ENCODE measurements at places on chromosomes 7 and 10.

GRCh38 chr7:140418653-140419052 is 14.8 kb downstream of the RAB19 start:
- DNase-seq, result no peak

GRCh38 chr7:1971946-1972654 is 260.6 kb downstream of the MAD1L1 start:
- no peak for DNase-seq

DNA sequence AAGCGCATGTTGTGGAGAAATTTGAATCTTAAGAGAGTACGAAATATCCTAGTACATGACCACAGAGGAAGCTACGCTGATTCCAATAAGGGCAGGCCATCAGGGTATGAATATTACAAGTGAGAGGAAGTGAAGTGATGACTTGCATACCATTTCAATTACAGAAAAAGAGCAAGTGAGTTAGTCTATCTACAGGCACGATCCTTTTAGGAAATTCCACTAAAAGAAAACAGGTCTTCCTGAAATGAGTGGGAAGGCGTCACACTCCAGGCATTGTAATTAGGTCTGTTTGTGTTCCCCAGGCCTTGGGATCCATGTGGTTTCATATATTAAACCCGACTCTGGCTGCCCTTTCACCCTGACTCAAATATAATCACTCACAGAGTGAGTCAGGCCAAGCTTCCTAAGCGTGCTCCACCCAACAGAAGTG is 152.5 kb downstream of the SEMA3A start:
- DNase-seq, result no peak

DNA sequence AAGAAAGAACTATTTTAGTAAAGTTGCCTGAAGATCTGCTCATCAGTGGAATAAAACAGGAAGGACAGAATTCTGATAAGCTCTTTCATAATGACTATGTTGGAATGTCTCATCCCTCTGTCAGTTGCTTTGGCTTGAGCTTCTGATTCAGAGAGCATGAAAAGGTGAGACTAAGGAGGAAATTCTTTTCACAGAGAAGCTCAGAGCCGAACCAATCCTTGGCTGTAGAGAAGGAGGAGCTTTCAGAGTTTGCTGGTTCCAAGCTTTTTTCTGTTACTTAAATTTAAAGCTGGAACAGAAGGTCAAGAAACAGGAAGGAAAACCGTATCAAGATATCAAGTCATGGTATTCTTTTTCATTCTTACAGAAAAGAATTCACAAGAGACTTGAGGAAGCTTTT is 24.0 kb downstream of the GSTO2 start:
- no peak for DNase-seq

GRCh38 chr7:135178364-135178763 is 7.9 kb upstream of the CYREN start:
- DNase-seq, result no peak

DNA sequence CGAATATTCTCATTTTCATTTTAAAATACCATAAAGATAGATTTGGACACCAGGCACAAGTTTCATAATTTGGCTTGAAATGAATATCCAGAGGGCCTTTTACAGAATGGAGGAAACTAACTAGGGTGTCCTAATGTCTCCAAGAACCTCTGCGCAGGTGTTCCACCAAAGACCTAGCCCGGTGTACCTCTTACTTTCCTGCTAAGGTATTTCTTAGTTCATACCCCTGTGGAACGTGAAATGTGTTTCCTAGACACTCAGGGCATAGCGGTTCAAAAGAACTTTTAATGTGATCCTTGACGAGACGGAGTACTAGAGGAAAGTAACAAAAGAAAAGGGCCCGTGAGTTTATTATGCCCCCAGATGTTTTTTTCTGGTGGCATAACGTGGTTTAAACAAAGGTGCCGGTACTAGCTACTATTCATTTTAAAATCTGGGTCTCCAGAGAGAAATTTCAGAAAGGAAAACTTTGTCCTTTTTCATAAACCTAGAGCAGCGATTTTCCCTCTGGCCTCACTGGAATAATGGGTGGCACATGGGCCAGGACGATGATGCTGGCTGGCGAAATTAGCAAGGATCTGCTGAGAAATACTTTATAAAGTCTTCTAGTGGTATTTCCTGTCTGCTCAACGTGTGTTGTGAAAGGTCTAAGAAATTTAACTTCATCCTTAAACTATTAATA is 1.4 kb downstream of the APBB1IP start:
- no peak for DNase-seq

DNA sequence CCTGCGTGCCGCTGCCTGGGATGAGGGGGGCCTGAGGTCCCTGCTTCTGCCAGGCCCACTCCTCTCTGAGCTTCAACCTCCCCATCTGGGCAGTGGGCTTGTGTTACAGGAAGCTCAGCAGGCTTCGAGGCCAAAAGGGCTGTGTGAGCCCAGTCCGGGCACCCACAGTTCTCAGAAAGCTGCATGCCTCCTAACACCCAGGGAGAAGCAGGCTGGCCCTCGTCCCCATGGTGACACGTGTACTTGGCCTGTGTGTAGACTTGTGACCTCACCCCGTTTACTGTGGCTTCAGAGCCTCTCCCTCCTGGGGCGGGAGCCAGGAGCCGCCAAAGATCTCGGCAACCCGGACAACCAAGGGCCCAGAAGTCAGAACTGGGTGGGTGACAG is 2.2 kb upstream of the GRIFIN start:
- no peak for DNase-seq

GRCh38 chr7:66352071-66352470 is 146.9 kb downstream of the TPST1 start:
- no peak for DNase-seq

DNA sequence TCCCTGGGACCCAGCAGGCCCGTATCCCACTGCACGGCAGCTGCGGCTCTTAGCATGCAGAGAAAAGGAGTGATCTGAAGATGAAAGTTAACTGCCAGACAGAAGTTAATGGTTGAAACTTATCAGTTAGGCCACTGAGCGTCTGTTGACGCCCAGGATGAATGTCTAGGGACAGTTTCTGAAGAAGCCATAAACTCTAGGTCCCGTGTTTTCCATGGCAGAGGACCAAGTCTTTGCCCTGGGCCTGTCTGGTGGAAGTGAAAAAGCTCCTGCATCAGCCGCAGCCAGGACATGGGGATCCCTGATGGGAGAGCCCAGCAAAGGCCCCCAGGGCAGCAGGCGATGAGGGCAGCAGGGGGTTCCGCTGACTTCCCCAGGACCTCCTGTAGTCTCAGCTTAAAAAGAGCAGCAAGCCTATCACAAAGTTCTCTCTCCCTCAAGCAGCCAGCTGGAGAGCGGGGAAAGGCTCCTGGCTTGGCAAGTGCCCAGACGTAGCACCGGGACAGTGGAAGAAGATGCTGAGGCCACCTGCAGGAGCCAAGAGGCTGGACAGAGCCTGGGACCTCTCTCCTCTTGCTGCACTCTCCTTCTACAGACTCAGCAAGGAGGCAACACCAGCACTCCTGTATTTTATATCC is 79.6 kb downstream of the TNS3 start:
- no peak for DNase-seq

- no peak for DNase-seq
Measured at GRCh38 chr7:79347351-79347750, 106.1 kb downstream of the MAGI2 start.

DNA sequence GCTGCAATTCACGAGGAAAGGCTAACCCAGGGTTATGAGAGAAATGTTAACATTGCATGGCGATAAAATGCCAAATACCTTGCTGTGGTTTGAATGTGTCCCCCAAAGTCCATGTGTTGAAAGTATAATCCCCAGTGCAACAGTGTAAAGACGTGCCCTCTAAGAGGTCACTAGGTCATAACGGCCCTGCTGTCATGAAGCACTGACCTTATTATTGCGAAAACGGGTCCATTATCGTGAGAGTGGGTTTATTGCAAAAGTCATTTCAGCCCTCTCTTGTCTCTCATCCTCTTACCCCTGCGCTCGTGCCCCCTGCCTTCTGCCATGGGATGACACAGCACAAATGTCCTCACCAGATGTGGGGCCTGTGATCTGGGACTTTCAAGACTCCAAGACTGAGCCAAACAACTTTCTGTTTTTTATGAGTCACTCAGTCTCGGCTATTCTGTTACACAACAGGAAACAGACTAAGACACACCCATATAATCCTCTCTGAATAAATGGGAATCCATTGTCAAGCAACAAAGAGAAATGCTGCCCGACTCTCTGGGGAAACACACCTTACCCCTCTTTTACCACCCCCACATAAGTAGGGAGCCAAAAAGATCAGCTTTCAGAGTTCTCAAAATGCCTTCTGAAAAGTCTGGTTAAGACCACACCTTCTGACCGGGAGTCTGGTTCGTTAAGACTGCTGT is 73.1 kb upstream of the UCN3 start:
- no peak for DNase-seq

DNA sequence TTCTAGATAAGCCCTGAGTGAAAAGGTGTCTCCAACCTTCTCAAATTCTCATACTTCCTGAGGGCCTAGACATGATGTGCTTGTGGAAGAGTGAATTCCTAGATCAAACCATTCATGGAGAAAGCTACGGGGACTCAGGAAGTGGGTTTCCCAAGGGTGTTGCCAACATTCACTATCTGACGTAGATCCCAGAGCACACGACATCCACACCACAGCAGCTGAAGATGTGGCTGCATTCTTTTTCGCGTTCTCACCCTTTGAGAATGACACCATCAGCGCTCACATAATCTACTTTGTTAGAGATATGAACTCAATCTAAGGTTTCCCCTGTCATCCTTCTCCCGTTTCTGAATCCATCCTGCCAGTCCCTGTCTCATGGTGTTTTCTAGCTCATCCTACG is 290.8 kb downstream of the DNAJB6 start:
- DNase-seq, result no peak

DNA sequence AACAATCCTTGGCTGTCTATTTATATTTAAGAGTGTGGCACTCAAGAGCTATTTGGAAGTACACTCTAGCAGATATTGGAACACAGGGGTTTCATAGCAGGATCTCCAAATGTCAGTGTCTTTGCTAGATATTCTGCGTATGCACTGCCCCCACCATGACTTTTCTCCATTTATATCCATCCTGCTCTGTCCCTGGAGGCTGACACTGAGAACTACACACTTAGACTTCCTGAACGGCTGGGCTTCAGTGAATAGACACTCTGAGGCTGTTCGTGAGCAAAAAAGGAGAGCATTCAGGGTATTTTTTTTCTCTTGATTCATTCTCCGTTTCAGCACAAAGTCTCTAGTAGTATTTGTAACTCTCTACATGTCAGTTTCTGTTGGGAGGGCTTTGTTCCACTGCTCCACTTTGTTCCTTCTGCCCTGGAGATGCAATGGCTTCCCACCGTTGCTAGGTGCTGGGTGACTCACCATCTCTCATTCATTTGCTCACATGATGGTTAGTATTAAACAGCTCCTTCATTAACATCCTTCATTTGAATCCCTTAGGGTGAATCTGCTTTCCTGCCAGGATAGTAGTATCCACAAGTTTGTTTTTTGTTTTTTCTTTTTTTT is 155.9 kb upstream of the SLC13A1 start:
- DNase-seq, result no peak

DNA sequence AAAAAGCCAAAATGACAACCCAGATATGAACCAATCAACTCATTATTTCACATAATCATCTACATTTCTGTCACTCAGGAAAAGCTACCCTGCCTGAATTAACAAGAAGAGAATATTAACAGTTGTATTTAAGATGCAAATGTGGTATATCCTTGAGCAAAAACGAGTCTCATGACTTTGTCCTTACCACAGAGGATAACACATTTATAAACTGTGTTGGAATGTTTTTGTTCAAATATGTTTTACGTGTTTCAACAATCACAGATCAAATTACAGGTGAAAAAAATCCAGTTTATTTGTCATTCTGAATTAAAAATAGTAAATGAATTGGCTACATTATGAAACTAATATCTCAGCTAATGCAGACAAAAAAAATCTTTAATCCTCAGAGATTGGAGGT is 34.6 kb downstream of the CHCHD3 start:
- DNase-seq, result no peak

GRCh38 chr10:130728531-130729215 is 582.8 kb downstream of the TCERG1L start:
- no peak for DNase-seq

- DNase-seq, result no peak
Measured at GRCh38 chr10:24597426-24597825, 126.3 kb downstream of the ARHGAP21 start.

GRCh38 chr10:59905066-59905730 is 1.2 kb downstream of the CCDC6 start:
- no peak for DNase-seq

DNA sequence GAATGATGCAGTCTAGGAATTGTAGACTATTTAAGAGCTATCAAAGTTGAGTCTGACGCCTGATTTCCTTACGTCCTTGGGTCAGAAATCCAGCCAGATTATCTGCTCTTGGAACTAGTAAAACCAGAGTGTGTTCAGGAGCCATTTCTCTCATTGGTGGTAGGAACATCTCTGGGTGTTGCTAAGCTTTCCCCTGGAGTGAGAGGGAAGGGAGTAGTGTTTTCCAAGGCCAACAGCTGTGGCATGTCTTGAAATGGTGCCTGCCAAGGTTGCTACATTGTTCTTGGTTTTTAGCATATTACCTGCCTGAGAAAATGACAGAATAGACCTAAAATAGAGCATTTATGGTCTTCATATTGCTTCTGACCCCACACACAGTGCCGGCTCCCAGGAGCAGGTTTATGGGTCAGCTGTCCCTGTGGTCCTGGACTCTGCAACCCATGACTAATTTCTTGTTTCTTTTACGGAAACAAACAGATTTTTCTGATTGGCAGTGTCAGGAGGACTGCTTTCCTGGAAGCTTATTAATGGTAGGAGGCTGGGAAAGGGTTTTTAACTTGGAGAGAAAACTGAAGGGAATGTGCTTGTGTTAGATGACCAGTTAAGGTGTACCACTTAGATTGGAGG is 17.5 kb downstream of the GBF1 start:
- no peak for DNase-seq

GRCh38 chr7:133478591-133479135 is 225.8 kb downstream of the EXOC4 start:
- no peak for DNase-seq

DNA sequence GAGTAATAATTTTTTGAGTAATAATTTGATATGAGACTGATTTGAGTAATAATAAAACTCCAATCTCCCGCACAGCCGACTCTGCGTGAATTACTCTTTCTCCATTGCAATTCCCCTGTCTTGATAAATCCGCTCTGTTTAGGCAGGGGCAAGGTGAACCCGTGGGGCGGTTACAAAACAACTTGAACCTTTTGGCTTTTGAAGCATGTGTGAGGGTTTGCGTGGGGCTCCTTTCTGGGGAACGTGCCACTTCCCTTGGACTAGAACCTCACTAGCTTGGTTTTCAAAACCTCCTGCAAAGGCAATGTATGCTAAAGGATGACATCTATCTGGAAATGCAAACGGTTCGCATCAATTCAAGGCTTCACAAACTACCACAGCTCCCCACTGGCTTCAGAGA is 1.5 kb downstream of the CRPPA start:
- DNase-seq, result no peak

GRCh38 chr7:38862666-38863065 is 46.3 kb downstream of the VPS41 start:
- DNase-seq, result no peak

DNA sequence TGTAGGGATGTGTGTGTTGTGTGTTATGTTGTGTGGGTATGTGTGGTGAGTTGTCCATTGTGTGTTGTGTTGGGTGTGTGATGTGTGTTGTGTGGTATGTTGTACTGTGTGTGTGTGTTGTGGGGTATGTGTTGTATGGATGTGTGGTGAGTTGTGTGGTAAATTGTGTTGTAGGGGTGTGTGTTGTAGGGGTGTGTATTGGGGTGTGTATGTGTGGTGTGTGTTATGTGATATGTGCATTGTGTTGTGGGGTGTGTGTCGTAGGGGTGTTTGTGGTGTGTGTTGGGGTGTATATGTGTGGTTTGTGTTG is 97.8 kb upstream of the PODXL start:
- no peak for DNase-seq

- DNase-seq, result no peak
Measured at GRCh38 chr7:20952916-20953315, 166.2 kb upstream of the SP8 start.

All from NCI-H1694 treated with DMSO at 0.1 percent for 48 hours (cell line).